ENCODE measurements at places on chromosomes 5 and 9.
A peak's percentile ranks its signal among the peaks of the same experiment; 100 is the strongest.

- DNase-seq: no peak
These were observed 78.2 kb downstream of the GCNT1 start for GRCh38 chr9:76537150-76537646.

GRCh38 chr9:4489562-4489918 is 728 bp upstream of the SLC1A1 start:
- DNase-seq: no peak

GRCh38 chr5:68296895-68297294 is 81.3 kb downstream of the PIK3R1 start:
- no peak for DNase-seq

GRCh38 chr9:94901019-94901363 is 174.5 kb downstream of the AOPEP start:
- no peak for DNase-seq

DNA sequence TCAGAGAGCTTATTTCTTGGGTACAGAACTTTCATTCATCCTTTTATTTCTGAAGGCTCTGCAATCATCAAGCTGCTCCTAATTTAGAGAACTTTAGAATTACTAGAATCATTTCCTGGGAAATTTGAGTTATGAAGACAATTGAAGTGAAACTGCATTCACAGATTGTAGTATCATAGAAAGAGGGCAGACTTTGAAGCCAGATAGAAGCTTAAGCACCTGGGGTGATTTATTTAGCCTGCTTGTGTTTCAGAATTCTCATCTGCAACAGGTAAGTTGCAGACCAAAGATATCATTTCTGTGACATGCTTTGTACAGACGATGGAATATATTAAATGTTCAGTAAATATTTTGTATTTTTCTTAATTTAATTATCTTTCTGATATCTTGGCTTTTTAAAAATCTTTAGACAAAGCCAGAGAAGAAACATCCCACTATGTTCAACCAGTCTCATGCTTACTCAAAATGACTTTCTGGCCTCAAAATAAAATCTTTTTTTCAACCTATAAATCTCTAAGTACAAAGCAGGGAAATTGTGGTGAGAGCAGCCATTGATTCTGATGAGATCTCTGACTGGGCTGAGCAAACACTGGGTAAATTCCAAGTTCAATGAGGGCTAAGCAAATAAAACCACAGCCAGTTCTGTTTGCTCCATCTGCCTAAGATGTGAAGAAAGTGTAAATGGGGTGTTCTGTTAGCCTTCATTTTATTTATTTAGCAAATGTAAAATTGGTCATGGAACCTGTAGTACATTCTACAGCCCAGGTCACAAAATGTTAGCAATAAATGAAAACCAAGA is 264.7 kb upstream of the CCNG1 start:
- no peak for DNase-seq

DNA sequence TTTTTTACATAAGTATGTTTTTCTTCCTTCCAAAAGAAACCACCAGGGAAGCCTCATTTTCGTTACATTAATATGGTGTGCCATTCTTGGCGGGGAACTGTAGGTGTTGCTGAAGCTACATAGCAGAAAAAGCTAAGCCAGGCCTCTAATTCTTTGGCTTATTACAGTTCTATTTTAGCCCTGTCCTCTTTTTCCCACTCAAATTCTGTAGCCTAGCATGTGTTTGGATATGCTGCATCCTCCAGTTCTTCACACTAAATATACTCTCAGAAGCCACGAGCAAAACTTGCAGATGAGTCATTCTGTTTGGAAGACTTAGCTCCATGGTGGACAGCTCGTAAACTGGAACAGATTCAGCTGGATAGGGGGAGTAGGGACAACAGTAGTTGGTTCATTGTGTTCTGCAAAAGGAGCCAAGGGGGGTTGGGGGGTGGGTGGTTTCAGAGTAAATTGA is 369.4 kb downstream of the TMEM161B start:
- no peak for DNase-seq

DNA sequence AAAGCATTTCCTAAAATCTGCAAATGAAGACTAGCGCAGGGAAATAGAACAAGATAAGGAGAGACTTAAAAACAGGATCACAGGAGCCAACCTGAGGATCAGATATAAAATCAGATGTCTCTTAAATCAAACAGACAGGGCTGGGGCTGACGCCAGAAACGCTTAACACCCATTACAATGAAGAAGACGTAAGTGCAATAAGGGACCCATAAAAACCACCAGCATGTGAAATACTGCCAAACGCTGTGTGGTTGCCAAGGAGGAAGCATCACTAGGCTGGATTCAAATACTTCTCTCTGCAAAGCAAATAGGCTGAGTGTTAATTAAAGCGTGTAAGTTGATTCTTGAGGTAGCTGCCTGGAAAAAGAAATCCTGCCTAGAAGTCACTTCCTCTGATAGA is 74.4 kb upstream of the ATP10B start:
- DNase-seq: peak; percentile 20
